ENCODE measurements at places on chromosomes 2 and 18.

GRCh38 chr2:239868556-239869181 is 156.5 kb downstream of the NDUFA10 start:
- DNase-seq = no peak

DNA sequence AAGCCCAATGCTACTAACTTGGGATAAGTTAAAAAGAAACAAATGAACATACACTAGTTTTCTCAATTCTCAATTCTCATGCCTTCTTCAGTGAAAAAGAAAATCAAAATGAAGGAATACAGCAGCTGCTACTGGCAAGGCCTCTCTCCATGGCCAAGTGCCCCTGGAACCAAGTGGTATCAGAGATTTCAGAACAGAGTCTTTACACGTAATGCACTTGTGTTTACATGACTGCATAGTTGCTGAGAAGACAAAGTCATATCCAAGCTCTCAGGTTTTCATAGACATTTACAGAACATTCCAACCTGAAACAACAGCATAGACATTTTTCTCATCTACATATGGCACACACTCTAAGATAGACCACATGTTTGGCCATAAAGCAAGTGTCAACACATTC is 789.9 kb downstream of the CBLN2 start:
- no peak for DNase-seq

DNA sequence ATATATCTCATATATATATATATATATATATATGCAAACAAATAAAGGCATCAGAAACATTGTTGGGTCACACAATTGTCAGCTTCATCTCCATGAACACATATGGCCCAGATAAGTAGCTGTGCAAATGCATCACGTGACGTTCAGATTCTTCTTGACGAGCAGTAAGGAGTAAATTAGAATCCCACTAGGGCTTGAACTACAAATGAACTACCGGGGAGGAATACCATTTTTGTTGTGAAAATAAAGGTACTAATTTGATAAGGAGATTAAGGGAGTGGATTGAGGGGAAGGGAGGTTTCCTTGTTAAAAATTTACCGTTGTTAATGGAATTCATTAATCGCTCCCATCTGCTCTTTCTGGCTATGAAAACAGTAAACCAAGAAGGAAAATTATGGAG is 186.5 kb upstream of the COPS8 start:
- DNase-seq = no peak

GRCh38 chr2:21480162-21480561 is 356.4 kb downstream of the TDRD15 start:
- no peak for DNase-seq

DNA sequence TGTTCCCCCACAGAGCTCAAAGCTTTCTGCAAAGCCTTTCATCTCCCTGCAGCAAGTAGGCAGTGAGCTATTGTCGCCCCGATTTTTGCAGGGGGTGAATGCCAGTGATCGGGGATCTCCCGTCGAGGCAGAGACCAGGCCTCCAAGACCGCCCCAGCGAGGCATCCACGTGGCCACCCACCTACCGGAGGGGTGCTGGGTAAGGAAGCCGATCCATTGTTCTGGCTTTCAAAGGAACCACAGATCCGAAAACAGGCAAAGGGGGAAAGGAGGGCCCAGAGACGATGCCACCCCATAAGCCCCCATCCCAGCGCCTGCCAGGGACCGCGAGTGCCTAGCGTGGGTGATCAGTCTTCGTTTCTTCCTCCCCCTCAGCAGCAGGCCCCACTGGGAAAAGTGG is 2.4 kb downstream of the ADRA2B start:
- DNase-seq = no peak

- no peak for DNase-seq
Observed at GRCh38 chr2:168192839-168193616, 54.4 kb downstream of the STK39 start.

DNA sequence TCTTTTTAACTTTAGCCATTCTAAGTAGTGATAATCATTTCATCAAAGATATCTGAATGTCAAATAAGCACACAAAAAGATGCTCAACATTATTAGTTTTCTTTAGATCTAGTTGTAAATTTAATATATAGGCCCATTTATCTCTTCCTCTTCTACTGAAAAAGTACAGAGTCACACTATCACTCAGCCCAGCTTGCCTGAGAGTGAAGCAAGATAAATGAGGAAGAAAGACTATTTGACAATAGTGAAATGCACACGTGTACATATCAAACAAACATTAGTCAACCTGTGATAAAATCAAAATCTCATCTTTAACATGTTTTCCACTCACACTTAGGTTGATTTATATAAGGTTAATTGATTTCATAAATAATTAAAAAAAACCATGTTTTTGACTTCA is 83.5 kb upstream of the CCDC195 start:
- no peak for DNase-seq

DNA sequence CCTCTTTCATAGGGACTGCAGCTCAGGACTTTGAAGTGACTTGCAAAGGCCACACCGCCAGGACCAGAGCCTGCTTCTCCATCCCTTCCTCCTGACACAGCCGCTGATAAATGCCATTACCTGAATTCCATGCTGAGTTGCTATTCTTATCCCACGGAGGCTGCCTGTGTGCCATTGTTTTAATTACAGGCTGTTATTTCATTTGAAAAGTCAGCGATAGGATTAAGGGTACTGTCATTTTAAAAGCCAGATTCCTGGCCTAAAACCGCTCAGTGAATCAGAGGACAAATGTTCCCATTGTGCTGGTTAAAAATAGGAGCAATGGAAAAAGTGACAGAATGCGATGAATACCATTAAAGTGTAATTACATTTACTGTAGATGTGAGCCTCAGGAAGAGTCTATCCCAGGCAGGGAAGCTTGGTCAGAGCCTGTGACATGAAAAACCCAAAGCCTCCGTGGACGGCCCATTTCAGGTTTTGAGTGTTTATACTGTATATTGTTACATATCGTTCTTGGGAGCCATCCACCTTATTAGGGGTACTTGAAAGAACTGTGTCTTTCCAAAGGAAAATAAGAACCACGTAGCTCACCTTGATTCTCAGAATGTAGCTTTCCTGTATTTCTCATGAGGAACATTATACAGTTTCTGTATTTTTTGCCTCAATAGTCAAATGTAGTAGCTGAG is 41.3 kb downstream of the PDCL3 start:
- DNase-seq = no peak

- DNase-seq = no peak
Observed at GRCh38 chr2:26345283-26345544, 729 bp upstream of the SELENOI start.

DNA sequence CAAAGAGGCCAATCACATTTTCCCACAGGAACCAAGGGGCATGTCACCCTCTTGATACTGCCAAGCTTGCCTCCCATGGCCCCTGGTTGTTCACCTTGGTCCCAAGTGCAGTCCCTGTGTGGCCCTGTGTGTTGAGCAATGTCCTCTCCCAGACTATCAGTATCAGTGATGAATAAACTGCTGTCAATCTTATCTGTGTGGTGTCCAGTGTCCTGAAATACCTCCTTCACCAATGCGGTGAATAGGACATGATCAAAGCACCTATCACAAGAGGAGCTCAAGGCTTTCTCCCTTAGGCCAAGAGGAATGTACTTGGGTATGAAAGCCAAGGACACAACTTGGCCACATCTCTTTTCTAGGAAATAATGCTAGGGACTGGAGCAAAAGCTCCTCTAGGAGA is 68.2 kb downstream of the MAIP1 start:
- no peak for DNase-seq

DNA sequence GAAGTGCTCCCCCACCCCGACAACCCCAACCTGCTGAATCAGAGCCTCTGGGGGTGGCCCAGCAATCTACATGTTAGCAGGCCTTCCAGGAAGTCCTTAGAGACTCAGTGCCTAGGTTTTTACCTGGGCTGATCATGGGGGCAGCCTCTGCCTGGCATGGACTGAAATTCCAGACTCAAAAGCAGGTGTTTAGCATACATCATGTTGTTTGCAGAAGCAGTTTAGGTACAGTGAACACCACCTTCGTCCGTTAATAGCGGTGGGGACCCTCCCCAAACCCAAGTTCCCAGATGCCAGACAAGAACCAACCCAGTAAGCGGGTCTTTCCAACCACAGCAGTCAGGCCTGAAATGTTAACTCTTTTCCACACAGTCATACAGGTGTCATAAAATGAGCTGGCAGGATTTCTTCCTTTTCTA is 26.4 kb upstream of the GALR1 start:
- DNase-seq = no peak

GRCh38 chr2:85702172-85702571 is 8.0 kb downstream of the GNLY start:
- no peak for DNase-seq

- DNase-seq = no peak
Observed at GRCh38 chr18:1147730-1148129, 243.1 kb downstream of the ADCYAP1 start.
